ENCODE measurements at places on chromosomes 3 and 15. TPM values are rescaled to one million over a fixed set of nuclear protein-coding genes. Genes with fewer than 3 reads are reported as not detected.

GRCh38 chr3:162643245-162643644 lies 1146.6 kb downstream of the OTOL1 start:
- no peak overlapping the region for H3K27ac ChIP-seq
- peaks cover 9% of the 10 kb centered on the region for H3K4me1 ChIP-seq
- H3K4me3 ChIP-seq: no peak overlapping the region
- H3K36me3 ChIP-seq: no peaks in the 10 kb centered on the region

DNA sequence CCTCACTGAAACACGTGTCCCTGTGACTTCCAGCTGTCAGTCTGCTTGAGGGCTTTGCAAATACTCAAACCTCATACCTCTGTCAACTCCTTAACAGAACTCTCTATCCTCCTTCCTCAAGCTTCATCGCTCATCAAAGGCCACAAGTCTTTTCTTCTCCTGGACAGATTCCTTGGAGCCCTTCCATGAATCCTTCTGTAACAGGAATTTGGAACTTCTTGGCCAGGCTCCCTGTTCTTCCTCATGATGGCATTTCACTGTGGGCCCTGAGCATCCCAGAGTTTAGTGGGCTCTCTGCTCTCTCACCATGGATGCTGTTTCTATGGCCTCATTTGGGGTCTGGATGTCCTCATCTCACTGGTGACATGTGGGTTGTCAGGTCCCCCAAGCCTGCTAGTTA lies 105.0 kb upstream of the TLE3 start:
- no peaks in the 10 kb centered on the region for H3K36me3 ChIP-seq
- no peak overlapping the region for H3K27ac ChIP-seq
- no peak overlapping the region for H3K4me3 ChIP-seq
- no peaks in the 10 kb centered on the region for H3K4me1 ChIP-seq
- H3K27me3 ChIP-seq: peaks cover 61% of the 10 kb centered on the region

GRCh38 chr15:64912379-64913325 lies 950 bp downstream of the ANKDD1A start:
- DNase-seq: no peak
- peaks cover 90% of the 10 kb centered on the region for H3K27me3 ChIP-seq
- peaks cover 5% of the 10 kb centered on the region for H3K36me3 ChIP-seq
- no peak overlapping the region for H3K27ac ChIP-seq
- H3K4me1 ChIP-seq: peaks cover 8% of the 10 kb centered on the region

DNA sequence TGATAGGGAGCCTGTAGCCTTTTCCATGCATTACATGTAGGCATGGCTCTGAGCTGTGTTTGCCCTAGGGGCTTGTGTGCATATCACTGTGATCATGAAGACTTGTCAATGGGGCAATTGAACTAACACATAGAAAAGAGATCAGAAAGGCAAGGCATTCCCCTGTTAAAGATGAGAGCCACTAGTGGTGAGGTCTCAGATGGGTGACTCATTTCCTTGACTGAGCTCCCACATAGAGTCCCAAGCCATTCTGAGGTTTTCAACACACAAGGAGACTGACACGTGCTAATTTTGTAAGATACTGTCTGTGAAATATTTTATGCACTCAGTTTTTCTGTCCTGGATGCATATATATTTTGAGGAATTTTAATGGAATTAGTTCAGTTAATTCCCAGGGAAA lies 53.8 kb downstream of the SAMMSON start:
- peaks cover 30% of the 10 kb centered on the region for H3K27me3 ChIP-seq
- no peak for DNase-seq
- H3K36me3 ChIP-seq: no peaks in the 10 kb centered on the region
- H3K27ac ChIP-seq: no peak overlapping the region
- no peaks in the 10 kb centered on the region for H3K4me1 ChIP-seq
- H3K4me3 ChIP-seq: no peak overlapping the region

DNA sequence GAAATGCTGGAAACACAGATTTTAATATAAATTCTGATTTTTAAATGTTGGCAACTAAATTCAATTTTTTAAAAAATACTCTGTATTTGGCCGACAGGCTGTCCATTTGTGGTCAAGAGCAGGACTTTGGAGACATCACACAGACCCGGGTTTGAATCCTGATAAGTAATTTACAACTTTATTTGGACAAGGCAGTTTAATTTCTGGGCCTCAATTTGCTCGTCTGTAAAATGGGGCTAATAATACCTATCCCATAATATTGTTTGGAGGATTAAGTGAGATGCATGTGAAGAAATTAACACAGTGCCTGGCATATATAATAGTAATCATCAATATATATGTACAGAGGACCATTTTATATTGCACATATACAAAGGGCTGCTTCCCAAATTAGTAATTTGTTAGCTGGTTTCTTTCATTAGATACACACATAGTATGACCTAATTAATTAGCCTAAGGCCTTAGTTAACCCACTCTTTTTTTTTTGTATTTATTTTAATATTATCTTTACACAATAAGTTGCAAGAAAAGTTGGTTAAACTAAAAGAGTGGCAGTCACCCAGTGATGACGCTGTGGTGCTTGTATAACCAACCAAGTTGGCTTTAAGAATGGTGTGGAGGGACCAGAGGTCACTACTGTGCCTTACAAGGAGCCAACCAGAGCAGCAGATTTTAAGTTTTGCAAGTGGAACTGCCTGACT lies 665 bp downstream of the PIGB start:
- peaks cover 25% of the 10 kb centered on the region for H3K36me3 ChIP-seq
- H3K4me3 ChIP-seq: peak overlapping the region; percentile 98

DNA sequence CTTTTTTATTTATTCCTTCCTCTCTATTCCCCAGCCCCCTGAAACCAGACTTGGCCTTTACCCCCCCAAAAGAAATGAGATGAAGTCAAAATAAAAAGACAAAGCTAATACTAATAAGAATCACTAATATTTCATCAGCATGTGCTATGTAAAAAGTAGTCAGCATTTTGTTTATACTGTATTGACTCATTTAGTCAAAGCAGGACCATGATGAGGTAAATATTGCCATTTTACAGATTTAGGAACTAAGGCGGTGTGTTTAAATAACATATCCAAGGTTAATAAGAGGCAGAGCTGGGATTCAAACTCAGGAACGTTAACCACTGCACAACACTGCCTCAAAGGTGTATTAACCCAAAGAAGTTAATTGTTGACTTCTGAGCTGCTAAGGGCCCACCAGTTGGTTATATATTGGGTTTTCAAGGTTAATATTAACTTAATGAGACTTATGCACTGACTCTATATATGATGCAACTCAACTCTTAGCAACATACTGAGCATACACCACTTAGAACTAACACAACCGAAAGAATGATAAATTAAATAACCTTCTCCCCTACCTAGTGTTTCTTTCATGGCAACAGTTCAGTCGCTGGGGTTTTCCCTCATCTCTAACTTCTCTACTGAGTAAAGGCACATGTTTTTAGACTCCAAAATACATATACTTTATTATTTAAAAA lies 34.7 kb downstream of the FOXP1 start:
- no peaks in the 10 kb centered on the region for H3K36me3 ChIP-seq
- DNase-seq: no peak
- H3K4me1 ChIP-seq: peaks cover 26% of the 10 kb centered on the region
- H3K4me3 ChIP-seq: no peak overlapping the region

- no peak overlapping the region for H3K27ac ChIP-seq
- peaks cover 15% of the 10 kb centered on the region for H3K4me1 ChIP-seq
- no peak for DNase-seq
- peaks cover 23% of the 10 kb centered on the region for H3K27me3 ChIP-seq
- H3K4me3 ChIP-seq: no peak overlapping the region
These were observed 165.6 kb downstream of the FAM43A start for GRCh38 chr3:194851254-194851653.

GRCh38 chr3:122560680-122561079 lies 3.4 kb downstream of the PARP9 start:
- no peak overlapping the region for H3K4me3 ChIP-seq
- H3K36me3 ChIP-seq: peaks cover 28% of the 10 kb centered on the region
- H3K27me3 ChIP-seq: no peaks in the 10 kb centered on the region
- peaks cover 45% of the 10 kb centered on the region for H3K4me1 ChIP-seq
- peak; percentile 65 for DNase-seq

GRCh38 chr3:48692551-48692950 lies 6.8 kb upstream of the NCKIPSD start:
- H3K27me3 ChIP-seq: no peaks in the 10 kb centered on the region
- no peak for DNase-seq
- no peak overlapping the region for H3K27ac ChIP-seq
- peaks cover 63% of the 10 kb centered on the region for H3K36me3 ChIP-seq

DNA sequence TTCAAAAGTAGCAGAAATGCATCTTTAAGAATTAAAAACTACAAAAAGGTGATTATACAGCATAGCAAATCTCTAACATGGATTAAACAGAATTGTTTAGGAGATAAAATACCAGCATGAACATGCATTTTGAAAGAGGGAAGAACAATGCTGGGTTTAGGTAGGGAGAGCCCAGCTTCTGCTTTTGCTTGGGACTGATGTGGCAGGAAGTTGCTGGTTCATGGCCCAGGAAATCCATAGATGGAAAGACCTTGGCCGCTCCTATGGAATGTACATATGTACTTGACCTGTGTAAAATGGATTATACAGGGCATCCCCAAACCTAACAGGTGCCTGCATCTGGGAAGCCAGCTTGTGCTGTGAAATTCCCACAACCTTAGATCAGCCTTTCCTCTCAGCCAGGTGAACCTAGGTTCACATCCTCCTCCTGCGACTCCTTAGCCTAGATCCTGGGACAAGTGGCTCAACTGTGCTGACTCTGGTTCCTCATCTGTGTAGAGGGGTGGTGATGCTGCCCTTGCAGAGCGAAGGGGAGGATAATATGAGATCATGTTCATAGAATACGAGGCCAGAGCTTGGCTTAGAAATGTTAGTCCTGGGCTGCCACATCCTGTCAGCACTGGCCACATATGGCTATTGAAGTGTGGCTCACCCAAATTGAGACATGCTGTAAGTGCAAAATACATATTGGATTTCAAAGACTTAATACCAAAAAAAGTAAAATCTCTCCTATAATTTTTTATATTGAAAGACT lies 47.0 kb upstream of the PLXNA1 start:
- no peaks in the 10 kb centered on the region for H3K4me1 ChIP-seq
- no peak for DNase-seq
- H3K27me3 ChIP-seq: no peaks in the 10 kb centered on the region
- H3K27ac ChIP-seq: no peak overlapping the region
- H3K4me3 ChIP-seq: no peak overlapping the region
- no peaks in the 10 kb centered on the region for H3K36me3 ChIP-seq

DNA sequence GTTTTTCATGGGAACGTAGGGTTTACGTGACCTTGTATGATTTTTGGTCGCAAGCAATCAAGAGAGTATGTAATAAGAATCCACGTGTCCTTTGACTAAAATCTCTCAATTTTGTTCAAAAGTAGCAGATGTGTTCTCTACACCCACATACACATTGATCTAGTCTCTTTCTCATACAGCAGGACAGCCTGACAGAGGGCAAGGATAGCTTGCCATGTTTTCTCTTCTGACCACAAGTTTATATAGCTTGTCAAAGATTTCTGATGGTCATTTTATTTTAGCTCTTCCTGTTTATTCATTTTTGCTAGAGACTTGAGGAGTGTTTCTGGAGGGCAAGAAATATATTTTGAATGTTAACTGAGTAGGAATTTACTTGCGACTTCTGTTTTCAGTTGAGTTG lies 570.2 kb upstream of the ALCAM start:
- H3K36me3 ChIP-seq: no peaks in the 10 kb centered on the region
- DNase-seq: no peak
- H3K4me1 ChIP-seq: no peaks in the 10 kb centered on the region
- no peaks in the 10 kb centered on the region for H3K27me3 ChIP-seq
- no peak overlapping the region for H3K4me3 ChIP-seq
- H3K27ac ChIP-seq: no peak overlapping the region

DNA sequence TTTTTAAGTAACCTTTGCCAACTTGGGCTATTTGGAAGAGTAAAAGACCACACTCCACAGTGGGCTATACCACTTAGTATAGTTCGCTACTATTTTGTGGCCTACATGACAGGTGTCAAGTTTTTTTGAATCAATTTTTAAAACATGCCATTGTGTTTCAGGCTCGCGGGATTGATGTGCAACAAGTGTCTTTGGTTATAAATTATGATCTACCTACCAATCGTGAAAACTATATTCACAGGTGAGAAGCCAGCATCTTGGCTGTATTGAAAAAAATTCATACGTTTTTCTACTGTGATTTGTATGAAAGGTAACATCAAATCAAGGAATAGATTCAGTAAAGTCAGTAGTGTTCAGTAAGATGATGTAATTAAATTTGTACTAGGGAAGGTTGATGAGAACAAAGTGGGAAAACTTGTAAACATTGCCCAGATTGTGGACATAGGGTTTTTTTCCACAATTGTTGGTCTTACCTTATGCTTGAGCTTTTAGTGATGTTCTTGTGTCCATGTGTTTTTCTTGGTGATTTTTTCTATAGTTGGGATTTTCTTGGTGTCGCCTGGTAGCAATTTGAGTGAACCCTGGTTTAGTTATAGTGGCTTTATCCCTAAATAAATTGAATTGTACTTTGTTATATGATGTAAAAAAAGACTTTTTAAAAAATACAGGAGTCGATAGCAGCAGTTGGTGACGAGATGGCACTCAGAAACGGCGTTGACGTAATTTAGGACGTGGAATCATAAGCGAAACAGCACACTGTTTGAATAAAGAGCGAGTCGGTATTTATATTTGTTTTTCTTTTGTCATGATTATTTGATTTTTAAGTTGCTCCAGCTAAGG lies 4.5 kb downstream of the EIF4A2 start:
- peaks cover 96% of the 10 kb centered on the region for H3K36me3 ChIP-seq
- H3K27ac ChIP-seq: peak overlapping the region; percentile 98
- H3K27me3 ChIP-seq: peaks cover 17% of the 10 kb centered on the region
- H3K4me1 ChIP-seq: peaks cover 51% of the 10 kb centered on the region
- no peak for DNase-seq

- H3K4me3 ChIP-seq: no peak overlapping the region
- H3K27ac ChIP-seq: peak overlapping the region; percentile 15
- no peak for DNase-seq
- no peaks in the 10 kb centered on the region for H3K36me3 ChIP-seq
- no peaks in the 10 kb centered on the region for H3K27me3 ChIP-seq
These were observed 301.5 kb downstream of the PYDC2 start for GRCh38 chr3:191762323-191762960.

- no peak overlapping the region for H3K27ac ChIP-seq
- no peaks in the 10 kb centered on the region for H3K4me1 ChIP-seq
- H3K4me3 ChIP-seq: no peak overlapping the region
- no peak for DNase-seq
- H3K27me3 ChIP-seq: peaks cover 85% of the 10 kb centered on the region
- no peaks in the 10 kb centered on the region for H3K36me3 ChIP-seq
These were observed 29.6 kb upstream of the ADAMTS7 start for GRCh38 chr15:78840661-78841375.

POPDC2 gene
- total RNA-seq: 1.0 TPM

BSN gene
- total RNA-seq: 0.92 TPM

ST8SIA2 gene
- total RNA-seq: not detected
